MCF 10A (cell line): ENCODE measurements at places on chromosomes 2 and 18.
A peak's percentile ranks its signal among the peaks of the same experiment; 100 is the strongest.

DNA sequence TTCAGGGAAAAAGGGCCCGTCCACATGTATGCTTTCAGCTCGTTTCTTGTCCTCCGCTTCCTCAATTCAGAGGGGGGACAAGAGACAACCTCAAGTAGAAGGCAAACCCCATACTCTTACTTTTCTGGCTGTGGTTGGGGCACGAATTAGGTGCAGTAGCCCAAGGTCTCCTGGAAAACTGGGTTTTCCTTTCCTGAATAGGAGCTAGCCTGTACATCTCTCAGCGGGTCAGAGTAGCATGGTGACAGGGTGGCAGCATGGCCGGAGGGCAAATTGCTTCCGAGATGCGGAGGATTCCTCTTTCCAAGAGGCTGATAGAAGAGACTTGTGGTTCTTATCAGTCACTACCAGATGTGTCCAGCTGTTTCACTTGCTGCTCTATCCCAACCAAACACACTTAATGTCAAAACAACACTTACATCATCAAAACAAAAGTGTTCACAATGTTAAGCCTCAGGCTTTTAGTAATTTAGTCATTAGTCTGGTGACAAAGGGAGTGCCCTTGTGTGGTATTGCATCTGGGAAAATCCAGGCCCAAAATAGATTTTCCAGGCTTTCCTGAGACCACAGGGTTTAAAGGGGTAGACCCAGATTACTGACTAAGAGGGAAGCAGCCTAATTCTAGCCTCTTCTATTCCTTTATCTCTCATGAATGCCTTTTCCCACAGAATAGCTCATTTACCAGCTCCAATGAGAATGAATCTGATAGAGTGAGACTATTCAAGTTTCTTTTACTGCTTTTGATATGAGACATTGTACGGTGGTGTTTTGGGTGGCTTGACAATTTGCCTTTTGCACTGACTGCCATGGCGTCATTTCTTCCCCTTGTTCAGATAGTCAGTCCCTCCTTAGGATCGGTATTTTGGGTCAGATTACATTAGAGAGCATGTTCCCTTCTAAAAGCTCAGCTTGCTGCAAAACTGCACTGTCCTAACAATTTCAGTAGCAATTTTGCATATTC is 162.0 kb downstream of the LTBP1 start:
- DNase-seq, result no peak

- DNase-seq, result no peak
Measured at GRCh38 chr2:199395311-199395710, 62.4 kb downstream of the SATB2 start.

DNA sequence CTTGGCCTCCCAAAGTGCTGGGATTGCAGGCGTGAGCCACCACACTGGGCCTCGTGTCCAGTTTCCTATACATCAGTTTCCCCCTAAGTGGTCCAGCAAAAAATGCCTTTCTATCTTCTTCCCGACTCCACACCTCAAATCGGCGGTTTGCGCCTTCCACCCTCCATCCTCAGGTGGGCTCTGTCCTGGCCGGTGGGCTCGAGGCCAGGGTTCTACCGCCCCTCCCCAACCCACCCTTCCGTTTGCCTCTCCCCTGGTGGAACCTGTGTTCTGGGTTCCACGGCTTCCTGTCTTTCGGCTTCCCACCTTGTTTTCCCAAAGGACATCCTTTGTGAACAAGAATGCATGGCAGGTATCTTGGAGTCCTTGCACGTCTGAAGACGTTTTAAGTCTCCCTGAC is 104.4 kb downstream of the HS6ST1 start:
- no peak for DNase-seq

DNA sequence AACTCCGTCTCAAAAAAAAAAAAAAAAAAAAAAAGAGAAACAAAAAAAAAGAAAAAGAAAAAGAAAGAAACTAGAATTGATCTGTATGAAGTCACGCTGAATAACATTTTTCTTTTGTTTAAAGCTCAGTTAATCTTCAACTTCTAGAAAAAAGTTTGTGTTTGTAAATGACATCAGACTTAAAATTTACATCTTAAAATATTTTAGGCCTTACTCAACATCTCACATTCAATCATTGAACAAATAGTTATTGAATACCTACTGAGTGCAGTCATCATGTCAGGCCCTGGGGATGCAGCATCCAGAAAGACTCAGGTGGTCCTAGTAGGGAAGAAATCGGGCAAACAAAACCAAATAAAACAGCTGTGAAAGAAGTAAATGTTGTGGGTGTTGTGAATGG is 292.3 kb upstream of the FANCL start:
- no peak for DNase-seq

- DNase-seq, result no peak
Measured at GRCh38 chr2:240340361-240340761, 95.1 kb upstream of the GPC1 start.

GRCh38 chr18:64119916-64120315 is 29.0 kb downstream of the LINC00305 start:
- peak; percentile 26 for DNase-seq

GRCh38 chr2:172693037-172693436 is 42.6 kb upstream of the RAPGEF4 start:
- peak; percentile 98 for DNase-seq
